Mucosa of descending colon (tissue), 3 donors: ENCODE measurements at places on chromosomes 6 and 20.

DNA sequence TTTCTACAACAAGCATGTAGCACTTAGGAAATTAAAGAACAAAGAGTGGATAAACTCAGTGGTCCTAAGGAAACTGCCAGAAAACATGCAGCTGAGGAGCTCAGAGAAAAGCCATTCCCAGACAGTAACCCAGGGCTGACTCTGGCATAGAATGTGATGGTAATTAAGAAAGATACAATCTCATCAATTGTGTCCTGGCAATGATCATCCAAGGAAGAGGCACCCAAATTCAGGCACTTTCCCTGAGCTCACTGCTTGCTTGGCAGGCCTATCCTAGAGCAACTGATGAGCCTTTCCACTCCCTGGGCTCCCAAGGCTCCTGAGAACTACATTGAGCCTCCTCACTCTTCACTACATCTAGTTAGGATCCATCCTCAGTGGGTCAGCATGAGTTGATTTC lies 16.2 kb downstream of the EIF2S2 start:
- DNase-seq = no peak

- DNase-seq = no peak
Measured at GRCh38 chr6:133179481-133179880, 61.7 kb upstream of the EYA4 start.

DNA sequence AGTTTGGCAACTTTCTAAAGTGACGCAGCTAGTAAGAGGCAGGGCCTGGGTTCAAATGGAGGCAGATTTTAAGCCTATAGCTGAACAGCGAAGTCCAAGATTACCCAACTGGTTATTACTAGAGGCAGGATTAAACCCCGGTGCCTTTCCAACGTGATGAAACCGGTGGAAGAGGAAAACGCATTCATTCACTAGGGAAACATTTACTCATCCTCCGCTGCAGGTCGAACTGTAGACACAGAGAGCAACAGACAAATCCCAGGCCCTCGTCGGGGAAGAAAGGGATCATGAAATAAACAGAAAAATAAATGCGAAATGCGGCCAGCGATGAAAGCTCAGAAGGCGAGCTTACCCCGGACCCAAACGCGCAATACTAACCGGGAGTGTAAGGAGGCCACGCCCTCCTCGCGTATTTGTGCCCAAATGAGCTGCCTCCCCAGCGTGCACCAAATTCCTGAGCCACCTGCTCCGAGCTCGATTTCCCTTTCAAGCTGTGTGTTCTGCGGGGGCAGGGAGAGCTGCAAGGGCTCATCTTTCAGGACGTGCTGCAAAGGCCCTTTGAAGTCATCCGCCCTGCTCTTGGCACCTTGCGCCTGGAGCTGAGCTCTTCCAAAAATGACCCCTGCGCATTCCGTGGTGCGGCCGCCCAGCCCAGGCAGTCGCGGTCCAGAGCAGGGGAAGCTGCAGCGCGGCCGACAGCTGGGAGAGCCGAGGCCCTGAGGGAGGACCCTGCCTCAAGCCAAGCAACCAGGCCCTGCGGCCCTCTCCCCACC lies 46.9 kb downstream of the PDYN start:
- DNase-seq = peak; percentile 33

DNA sequence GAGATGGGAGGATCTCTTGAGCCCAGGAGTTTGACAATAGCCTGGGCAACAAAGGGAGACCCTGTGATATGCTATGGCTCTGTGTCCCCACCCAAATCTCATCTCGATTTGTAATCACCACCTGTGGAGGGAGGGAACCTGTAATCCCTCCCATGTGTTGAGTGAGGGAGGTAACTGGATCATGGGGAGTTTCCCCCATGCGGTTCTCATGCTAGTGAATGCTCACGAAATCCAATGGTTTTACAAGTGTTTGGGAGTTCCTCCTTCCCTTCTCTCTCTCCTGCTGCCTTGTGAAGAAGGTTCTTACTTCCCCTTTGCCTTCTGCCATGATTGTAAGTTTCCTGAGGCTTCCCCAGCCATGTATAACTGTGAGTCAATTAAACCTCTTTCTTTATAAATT lies 3.4 kb downstream of the NUDT3 start:
- no peak for DNase-seq

- DNase-seq = no peak
Measured at GRCh38 chr20:51899674-51900073, 97.4 kb upstream of the SALL4 start.

GRCh38 chr20:25076731-25077609 lies 5.0 kb downstream of the VSX1 start:
- no peak for DNase-seq

DNA sequence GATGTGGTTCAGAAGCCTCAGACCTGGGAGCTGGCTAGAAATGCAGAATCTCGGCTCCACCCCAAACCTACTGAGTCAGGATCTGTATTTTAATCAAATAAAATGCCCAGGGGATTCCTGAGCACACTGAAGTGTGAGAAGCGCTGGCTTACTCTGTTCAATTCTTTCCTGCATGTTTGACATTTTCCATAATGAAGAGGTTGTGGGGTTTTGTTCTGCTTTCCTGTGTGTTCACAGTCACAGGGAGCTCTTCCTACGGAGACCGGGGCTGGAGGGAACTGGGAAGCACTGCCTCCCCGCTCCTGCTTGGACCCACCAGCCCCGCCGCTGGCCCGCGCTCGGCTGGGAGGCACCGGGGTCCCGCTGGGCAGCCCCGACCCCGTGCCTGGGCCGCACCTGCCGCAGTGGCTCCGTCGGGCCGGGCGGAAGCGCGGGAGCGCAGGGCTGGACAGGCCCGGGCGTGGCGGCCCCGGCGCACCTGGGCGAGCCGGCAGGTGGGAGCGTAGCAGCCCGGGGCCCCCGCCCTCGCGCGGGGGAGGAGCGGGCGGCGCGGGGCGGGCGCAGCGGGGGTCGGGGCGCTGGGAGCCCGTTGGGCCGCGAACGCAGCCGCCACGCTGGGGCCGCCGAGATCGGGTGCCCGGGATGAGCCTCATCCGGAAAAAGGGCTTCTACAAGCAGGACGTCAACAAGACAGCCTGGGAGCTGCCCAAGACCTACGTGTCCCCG lies at the start of gene MAPK13:
Gene MAPK13, plus strand, starts transcription at position 573 of the 726 bp plus-strand sequence. Its CDS starts 70 bp downstream, at position 643.
- peak; percentile 83 for DNase-seq

GRCh38 chr6:170083236-170084051 lies 207.4 kb downstream of the DLL1 start:
- DNase-seq = no peak

- no peak for DNase-seq
Measured at GRCh38 chr6:15659181-15659580, 3.6 kb downstream of the DTNBP1 start.

- DNase-seq = peak; percentile 67
Measured at GRCh38 chr20:25136643-25137559, 55.0 kb upstream of the VSX1 start.

- DNase-seq = no peak
Measured at GRCh38 chr6:10071631-10072220, 343.1 kb downstream of the TFAP2A start.

GRCh38 chr6:166529586-166529985 lies 56.9 kb downstream of the RAMACL start:
- DNase-seq = no peak
